AG10803 (cell line): ENCODE measurements at places on chromosomes 16 and 17.

GRCh38 chr17:700504-701094 is 14.0 kb downstream of the VPS53 start:
- DNase-seq: peak; percentile 40

DNA sequence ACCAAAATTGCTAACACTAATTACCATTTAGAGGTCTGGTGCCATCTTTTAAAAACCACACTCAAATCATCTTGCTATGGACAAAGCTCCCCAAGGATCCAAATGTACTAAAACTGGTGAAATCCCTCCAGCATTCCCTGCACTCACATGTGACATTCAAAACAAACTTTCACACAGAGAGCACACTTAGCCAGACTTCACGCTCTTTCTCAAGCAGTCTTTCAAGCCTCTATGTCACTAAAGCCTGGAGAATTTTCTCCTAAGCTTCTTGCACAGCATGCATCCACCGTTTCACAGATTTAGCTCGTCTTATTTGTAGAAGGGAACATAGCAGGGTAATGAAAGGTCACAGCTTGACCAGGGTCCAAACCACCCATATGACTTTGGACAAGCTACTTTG is 19.3 kb downstream of the CMTM3 start:
- DNase-seq: no peak

DNA sequence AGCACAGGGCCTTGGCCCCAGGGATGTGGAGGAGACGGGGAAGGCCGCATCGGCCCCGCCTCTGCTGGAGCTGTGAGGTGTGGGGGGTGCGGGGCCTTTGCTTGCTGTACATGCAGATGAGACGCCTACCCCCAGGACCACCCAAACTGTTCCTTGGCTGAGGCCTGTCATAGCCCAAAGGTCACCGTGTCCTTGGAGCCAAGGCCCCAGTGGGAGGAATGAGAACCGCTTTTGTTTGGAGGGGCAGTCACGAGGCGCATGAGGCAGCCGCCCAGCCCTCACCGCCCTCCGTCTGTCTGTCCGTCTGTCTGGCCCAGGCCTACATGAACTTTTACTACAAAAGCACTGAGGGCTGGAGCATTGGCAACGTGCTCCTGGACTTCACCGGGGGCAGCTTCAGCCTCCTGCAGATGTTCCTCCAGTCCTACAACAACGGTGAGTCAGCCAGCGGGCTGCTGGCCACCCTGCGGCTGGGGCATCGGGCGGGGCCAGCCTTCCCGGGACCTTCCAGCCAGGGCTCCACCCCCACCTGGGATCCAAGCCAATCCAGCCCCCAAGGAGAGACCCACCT is 8.8 kb downstream of the TAX1BP3 start:
- peak; percentile 91 for DNase-seq

DNA sequence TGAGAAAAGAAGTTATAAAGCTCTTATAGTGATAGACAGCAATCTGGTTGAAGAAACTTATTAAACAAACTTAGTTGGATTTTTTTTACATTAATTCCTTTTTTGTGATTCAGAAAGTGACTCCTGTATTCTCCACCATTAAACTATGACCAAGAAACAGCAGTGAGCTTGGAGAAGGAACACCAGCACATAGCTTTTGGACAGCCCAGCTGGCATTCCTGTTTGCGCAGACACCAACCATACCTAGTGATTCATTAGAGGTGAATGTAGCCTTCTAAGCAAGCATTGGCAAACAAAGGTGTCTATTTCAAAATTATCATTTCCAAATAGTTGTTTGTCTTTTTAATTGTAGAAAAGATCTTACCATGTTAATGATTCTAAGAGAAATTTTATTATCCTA is 94.4 kb downstream of the STXBP4 start:
- peak; percentile 37 for DNase-seq
